NCI-H1930 (cell line): ENCODE measurements at places on chromosomes 5 and 9.

DNA sequence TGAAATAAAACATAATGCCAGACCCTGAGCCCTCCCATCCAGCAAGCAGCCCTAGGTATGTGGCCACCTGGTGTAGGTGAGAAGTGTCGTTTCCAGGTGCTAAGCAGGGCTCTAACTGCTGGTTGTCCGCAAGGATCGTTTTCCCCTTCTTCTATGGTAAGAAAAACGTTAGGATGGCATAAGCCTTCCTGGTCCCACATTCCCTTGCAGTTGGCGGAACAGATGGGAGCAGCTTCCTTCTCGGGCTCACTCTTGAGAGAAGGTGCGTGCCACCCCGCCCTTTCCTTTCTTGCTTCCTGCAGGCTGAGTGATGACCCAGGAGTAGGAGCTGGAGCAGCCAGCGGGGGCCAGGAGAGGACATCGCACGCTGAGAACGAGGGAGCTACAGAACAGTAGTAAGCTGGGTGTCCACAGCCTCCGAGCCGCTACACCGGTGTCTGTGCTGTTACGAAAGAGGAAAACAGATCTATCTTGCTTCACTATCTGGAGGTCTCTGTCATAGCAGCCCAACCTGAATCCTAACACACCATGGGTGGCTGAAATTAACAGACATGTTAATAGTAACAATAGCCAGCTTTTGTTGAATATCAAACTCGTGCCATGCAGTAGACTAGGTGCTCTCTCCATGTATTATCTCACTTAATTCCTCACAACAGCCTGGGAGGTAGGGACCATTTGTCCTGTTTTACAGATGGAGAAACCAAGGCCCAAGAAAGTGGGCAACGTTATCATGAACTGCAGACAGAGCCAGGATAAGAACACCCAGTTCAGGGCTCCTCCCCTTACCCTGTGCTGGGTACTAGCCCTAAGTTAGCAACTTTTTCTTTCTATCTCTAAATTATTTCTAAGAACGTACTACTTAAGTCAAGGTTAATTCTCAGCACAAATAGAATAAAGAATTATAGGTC is 139.8 kb downstream of the COL23A1 start:
- no peak for DNase-seq

- no peak for DNase-seq
These were observed 447.1 kb downstream of the LRRC70 start for GRCh38 chr5:63025679-63026078.

GRCh38 chr5:175680020-175680419 is 22.1 kb downstream of the HRH2 start:
- no peak for DNase-seq

GRCh38 chr5:150153957-150154617 is 1.6 kb downstream of the PDGFRB start:
- DNase-seq, result no peak

GRCh38 chr9:83956086-83956435 is 24.0 kb downstream of the HNRNPK start:
- no peak for DNase-seq

DNA sequence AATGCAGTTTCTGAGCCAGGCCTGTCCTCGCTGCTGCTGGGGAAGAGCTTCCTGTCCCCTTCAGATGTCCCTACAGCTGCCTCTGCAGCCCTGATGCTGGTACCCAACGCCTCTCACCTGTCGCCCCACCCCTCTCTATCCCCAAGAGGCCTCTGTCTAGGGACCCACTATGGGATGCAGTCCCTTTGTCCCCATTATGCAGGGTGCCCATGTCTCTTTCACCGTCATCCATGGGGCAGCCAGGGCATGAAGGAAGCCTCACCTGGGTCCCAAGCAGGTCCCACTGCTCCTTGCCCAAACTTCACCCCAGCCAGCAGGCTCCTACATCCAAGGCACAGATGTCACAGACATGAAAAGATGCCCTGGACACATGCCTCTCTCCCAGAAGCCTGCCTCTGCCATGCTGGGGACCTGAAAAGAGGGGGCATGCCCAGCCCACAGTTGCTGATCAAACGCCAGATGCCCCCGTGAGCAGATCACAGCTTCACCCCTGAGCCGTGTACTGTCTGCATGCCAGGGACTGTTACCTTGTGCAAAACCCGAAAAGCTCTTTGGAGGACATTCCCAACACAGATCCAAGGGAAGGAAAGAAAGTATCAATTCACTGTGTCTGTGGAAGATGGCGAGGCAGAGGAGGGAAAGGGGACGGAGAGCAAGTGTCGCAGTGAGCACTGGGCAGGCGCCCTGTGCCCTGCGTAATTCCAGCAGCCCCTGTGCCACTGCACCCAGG is 81.0 kb downstream of the ADAMTS2 start:
- DNase-seq, result no peak
